Bone marrow (tissue), 2 donors: ENCODE measurements at places on chromosomes 2 and 18.

GRCh38 chr2:201466050-201466675, 14.6 kb downstream of the STRADB start:
- DNase-seq, result no peak

DNA sequence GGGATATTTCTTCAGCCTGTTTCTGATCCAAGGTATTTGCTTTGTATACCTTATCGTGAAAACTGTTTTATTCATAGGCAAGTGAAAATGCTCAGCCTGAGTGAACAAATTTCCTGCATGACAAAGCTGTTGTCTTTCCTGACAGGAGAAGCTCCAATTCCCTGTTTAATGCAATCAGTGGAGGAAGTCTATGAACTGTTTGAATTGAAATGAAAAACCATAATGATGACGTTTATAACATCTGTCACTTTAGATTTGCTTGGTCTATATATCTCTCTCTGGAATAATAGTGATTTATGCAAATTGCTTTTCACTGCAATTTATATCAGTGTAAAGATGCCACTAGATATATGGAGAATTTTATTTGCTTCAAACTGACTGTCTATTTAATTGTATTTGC, 239.4 kb upstream of the HNMT start:
- no peak for DNase-seq

DNA sequence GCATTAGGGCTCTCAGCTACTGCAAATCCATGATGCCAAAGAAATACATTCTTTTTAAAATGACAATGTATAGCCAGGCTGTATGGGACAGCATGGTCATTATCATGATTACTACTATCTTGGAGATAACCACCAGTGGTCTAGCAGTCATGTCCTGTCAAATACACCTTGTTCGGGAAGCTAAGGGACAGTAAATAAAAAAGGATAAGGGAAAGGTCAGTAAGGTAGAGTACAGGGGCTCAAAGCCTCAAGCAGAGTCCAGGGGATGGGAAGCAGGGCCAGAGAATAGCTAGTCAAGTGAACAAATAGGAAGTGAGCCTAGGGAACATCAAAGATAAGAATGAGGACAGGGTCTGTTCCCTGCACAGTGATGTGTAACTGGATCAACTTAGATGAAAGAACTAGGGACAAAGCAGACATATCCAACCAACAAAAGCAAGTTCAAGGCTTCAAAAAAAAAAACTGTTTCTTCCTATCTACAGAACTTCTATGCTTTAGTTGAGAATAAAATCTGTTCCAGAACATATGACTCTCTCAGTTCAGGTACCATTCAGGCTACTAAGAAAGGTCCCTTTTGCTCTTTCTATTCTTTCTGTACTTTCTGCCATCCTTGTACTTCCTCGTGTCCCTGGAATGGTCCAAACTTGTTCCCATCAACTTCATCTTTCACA, 62.9 kb upstream of the EHBP1 start:
- no peak for DNase-seq

- no peak for DNase-seq
Measured at GRCh38 chr2:128304715-128305554, 13.7 kb downstream of the HS6ST1 start.

DNA sequence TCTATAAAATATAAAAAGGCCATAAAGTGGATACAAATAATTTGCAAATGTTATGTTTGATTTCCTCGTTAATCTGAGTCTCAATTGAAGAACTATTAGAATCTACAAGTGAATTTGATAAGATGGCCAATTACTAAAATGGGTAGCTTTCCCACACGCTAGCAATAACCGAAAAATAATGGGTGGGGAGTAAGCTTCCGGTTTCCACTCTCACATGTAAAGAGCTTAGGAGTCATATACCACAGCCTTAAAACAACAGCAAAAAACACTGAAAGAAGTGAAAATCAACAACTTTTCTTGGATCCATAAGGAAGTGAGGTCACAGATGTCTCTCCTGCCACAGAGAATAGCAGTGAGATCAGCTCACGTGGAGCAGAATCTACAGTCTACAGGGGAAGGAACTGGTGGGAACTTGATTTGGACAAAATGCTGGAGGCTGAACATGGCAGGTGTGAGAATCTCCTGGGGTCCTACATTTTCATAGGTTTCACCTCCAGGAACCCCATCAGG, 18.6 kb downstream of the THAP4 start:
- DNase-seq, result no peak

DNA sequence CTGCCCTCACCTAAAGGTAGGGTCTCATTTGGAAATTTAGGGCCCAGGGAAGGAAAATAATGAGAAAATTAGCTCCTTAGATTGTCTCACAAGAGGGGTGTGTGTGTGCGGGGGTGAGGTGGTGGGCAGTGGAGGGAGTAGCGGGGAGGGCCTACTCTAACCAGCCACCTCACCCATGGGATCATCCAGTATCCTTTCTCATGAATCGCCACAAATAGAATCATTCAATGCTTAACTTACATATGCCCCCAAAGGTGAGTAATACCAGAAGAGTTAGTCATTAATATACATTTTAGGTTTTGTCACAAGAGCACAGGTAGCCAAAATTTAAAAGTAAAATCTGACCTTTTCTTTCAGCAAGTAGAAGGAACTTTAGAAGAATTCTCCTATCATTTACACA, 122.1 kb downstream of the PLEKHM3 start:
- DNase-seq, result no peak

- DNase-seq, result no peak
Measured at GRCh38 chr18:9123520-9123919, 13.1 kb upstream of the ANKRD12 start.

DNA sequence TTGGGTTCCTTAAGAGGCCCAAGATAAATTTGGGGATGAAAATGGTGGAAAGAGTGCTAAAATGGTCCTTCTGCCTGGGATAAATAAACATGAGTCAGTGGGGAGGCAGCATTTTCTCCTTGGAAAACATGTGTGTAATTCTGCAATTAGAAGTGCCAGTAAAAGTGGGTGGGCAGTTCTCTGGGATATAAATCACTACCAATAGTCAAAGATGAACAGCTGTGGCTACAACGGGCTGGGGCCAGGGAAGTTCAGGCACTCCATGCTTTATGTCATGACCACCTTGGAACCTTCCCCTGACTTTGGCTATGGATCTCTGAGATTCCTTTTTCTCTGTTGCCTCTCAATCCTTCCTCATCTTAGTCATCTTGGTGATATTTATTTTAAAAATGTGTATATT, 56.5 kb upstream of the CYRIA start:
- no peak for DNase-seq

DNA sequence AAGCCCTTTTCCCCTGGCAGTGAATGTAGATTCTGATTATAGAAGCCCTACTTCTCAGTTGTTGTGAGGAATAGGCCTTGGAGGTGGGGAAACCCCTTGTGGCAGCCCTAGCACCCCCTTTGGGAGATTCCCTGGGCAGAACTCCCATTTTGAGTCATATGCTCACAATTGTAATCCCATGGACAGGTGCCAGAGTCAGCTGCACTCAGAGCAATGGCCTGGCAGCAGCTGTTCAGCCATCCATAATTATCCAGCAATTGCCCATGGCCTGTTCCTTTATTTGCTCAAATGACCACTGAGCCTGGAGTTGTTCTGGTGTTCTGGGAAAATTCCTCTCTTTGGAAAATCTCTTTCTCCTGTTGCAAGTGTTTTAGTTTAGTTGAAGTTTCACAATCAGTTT, 71.7 kb downstream of the PTRHD1 start:
- DNase-seq, result no peak

GRCh38 chr2:17231394-17231965, 286.8 kb downstream of the RAD51AP2 start:
- no peak for DNase-seq

DNA sequence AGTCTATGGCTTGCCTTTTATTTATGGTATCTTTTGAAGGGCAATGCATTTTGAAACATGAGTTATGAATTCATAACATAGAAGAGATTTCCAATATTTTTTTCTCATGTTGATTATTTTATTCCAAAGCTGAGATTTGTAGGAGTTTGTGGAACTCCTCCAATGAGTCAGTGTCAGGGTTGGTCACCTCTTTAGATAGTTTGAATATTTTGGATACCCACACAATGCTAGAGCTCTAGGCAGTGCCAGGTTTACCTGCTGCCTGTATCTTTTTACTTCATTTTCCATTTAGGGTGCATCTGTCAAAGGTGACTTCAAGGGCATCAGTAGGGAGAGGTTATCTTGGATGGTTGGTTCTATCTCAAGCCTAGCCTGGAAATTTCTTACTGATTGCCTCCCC, 152.7 kb downstream of the CERS6 start:
- DNase-seq, result no peak

GRCh38 chr2:203858176-203858575, 9.4 kb upstream of the CTLA4 start:
- no peak for DNase-seq
